ENCODE measurements at places on chromosomes 3 and 15. TPM values are rescaled to one million over a fixed set of nuclear protein-coding genes. Genes with fewer than 3 reads are reported as not detected.

GRCh38 chr3:167996514-167996913, 99.2 kb downstream of the GOLIM4 start:
- no peaks in the 10 kb centered on the region for H3K4me1 ChIP-seq
- H3K4me3 ChIP-seq: no peak overlapping the region
- peaks cover 3% of the 10 kb centered on the region for H3K27me3 ChIP-seq
- no peaks in the 10 kb centered on the region for H3K36me3 ChIP-seq
- DNase-seq: no peak

The IGDCC3 gene
- total RNA-seq: not detected

- H3K4me3 ChIP-seq: no peak overlapping the region
- H3K27me3 ChIP-seq: no peaks in the 10 kb centered on the region
- no peaks in the 10 kb centered on the region for H3K36me3 ChIP-seq
- no peaks in the 10 kb centered on the region for H3K4me1 ChIP-seq
These were observed 87.5 kb downstream of the NEK10 start for GRCh38 chr3:27281671-27282150.

The TMED3 gene
- total RNA-seq: 35.3 TPM

DNA sequence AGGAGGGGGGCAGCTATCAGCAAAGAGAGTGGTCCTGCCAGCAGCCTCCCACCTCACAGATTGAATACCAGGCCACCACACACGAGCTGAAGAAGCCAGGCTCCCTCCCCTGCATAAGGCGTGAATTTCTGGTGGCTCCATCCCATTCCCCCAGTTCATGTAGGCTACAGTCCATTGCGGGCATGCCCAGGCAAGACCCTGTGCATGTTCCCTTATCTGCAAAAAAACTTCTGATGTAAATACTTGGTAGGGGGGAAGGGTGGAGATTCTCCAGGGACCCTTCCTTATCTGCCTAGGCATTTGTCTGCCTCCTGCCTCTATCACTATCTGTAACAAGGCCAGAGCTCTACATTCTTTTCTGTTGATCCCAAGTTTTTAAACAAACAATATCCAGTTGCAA, 27.6 kb upstream of the UBP1 start:
- H3K36me3 ChIP-seq: peaks cover 2% of the 10 kb centered on the region
- no peaks in the 10 kb centered on the region for H3K27me3 ChIP-seq
- no peak for DNase-seq
- no peak overlapping the region for H3K27ac ChIP-seq
- no peaks in the 10 kb centered on the region for H3K4me1 ChIP-seq

The PRSS50 gene
- not detected for total RNA-seq

- no peaks in the 10 kb centered on the region for H3K27me3 ChIP-seq
- H3K27ac ChIP-seq: no peak overlapping the region
- no peak for DNase-seq
- no peaks in the 10 kb centered on the region for H3K4me1 ChIP-seq
These were observed 166.1 kb downstream of the ISL2 start for GRCh38 chr15:76502678-76503077.

The IP6K1 gene
- total RNA-seq: 38.3 TPM

The ZCWPW2 gene
- total RNA-seq: 0.35 TPM

The SCG5 gene
- total RNA-seq: 3.5 TPM

- no peak overlapping the region for H3K27ac ChIP-seq
- H3K36me3 ChIP-seq: no peaks in the 10 kb centered on the region
- H3K4me1 ChIP-seq: peaks cover 4% of the 10 kb centered on the region
These were observed 154.2 kb downstream of the IMPG2 start for GRCh38 chr3:101166150-101166549.

The TAGLN3 gene
- total RNA-seq: not detected

The TMEM158 gene
- 0.15 TPM for total RNA-seq

GRCh38 chr3:38127611-38128302, 9.2 kb downstream of the ACAA1 start:
- peaks cover 42% of the 10 kb centered on the region for H3K36me3 ChIP-seq
- H3K4me1 ChIP-seq: peaks cover 2% of the 10 kb centered on the region
- H3K27me3 ChIP-seq: no peaks in the 10 kb centered on the region
- no peak overlapping the region for H3K27ac ChIP-seq
- no peak overlapping the region for H3K4me3 ChIP-seq
- peak; percentile 27 for DNase-seq

The AGTR1 gene
- not detected for total RNA-seq

GRCh38 chr15:92733934-92734521, 78.5 kb upstream of the FAM174B start:
- peaks cover 11% of the 10 kb centered on the region for H3K27me3 ChIP-seq
- H3K4me3 ChIP-seq: peak overlapping the region; percentile 75
- H3K4me1 ChIP-seq: peaks cover 10% of the 10 kb centered on the region
- no peaks in the 10 kb centered on the region for H3K36me3 ChIP-seq

DNA sequence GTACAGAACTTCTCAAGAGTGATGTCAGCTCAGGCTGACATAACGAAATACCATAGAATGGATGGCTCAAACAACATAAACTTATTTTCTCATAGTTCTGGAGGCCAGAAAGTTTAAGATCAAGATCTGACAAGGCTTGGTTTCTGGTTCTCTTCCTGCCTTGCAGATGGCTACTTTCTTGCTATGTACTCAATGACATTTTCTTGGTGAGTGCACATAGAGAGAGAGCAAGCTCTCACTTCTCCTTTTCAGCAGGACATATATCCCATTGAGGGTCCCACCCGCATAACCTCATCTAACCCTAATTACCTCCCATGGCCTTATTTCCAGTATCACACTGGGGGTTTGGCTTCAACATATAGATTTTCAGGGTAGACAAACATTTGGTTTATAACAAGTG, 1072.1 kb downstream of the PLOD2 start:
- no peaks in the 10 kb centered on the region for H3K4me1 ChIP-seq
- H3K4me3 ChIP-seq: no peak overlapping the region
- H3K27ac ChIP-seq: no peak overlapping the region
- no peaks in the 10 kb centered on the region for H3K36me3 ChIP-seq

- no peaks in the 10 kb centered on the region for H3K4me1 ChIP-seq
- DNase-seq: no peak
- H3K36me3 ChIP-seq: no peaks in the 10 kb centered on the region
- H3K4me3 ChIP-seq: no peak overlapping the region
These were observed 1137.0 kb downstream of the ROBO2 start for GRCh38 chr3:78176869-78177268.

- H3K27me3 ChIP-seq: peaks cover 4% of the 10 kb centered on the region
- no peak overlapping the region for H3K27ac ChIP-seq
- no peaks in the 10 kb centered on the region for H3K4me1 ChIP-seq
- no peak overlapping the region for H3K4me3 ChIP-seq
- H3K36me3 ChIP-seq: no peaks in the 10 kb centered on the region
These were observed 115.9 kb upstream of the CCNL1 start for GRCh38 chr3:157275832-157276231.

Measured in activated CD8-positive, alpha-beta memory T cell treated with anti-CD3 and anti-CD28 coated beads, Interleukin-2, amount 10 ng/mL, durations not matched to agents 7 days and 5 days (primary cell).